Progenitor cell of endocrine pancreas (in vitro differentiated cells): ENCODE measurements at places on chromosomes 12 and 14.

GRCh38 chr14:26687301-26687837 lies 89.5 kb upstream of the NOVA1 start:
- DNase-seq = no peak

DNA sequence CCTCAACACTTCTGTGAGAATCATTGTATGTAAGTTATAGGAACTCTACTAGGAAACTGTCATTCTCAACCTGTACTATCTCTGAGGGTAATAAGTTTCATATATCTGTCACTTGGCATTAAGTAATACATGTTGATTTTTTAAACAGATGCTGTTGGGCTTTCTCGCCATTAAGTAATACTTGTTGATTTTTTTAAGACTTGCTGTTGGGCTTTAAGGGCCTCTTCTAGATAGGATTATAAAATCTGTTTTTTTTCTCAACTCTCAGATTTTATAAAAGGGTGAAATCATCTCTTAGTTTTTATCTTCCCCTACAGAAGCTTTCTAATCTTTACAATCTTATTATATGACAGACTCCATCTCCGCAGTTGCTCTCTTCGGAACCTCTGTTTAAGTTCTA lies 5.6 kb downstream of the WASHC4 start:
- no peak for DNase-seq

GRCh38 chr14:33880330-33880729 lies 70.5 kb downstream of the EGLN3 start:
- DNase-seq = no peak

- DNase-seq = no peak
These were observed 34.0 kb downstream of the ALG10B start for GRCh38 chr12:38350342-38351174.

DNA sequence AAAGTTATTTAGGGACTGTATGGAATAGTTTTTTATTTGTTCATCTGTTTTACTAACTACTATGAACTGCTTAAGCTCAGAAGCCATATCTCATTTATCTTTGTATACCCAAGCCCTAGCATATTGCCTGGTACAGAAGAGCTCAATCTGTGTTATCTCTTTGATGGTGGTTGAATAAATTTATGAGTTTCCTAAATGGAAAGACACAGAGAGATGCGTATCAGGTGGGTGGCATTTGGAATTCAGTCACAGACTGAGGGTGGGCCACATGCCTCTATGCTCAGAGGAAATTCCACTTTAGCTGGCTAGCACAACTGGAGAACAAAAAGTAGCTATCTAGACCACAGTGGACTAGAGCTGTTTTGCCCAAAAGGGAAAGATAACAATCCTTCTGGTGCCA lies 145.5 kb downstream of the SLC6A15 start:
- no peak for DNase-seq

DNA sequence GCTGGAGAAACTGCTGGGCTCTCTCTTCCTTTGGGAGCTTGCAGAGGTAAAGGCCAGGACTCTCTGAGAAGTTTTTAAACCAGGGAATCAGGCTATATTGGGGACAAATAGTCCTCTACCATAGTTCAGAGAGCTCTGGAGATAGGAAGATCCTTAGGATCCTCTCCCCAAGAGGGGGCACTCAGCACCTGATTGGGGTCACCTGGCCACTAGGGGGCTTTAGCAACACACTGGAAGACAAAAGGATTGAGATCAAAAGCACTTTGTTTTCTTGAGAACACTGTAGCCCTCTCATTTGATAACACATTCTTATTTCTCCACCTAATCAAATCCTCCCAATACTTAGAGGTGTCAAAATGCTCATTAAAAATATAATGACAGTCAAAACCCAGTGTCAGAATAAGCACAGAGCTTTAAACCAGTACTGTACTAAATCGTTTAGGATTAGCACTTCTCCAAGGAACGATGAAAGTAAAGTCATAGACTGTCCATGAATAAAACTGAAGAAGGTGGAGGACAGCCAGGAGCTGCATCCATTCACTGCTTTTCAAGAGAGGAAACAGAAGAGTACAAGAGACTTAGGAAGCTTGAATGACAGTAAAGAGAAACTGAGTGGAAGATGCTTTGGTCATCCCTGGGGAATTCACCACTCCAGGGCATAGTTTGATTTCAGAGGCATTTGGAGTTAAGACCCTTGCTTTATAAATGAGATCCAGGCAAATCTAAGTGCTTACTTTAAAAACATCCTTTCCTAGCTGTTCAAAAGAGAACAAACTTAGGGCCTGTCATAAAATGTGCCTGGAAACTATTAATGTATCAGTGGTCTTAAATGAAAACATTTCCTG lies 26.5 kb downstream of the BMP4 start:
- peak; percentile 52 for DNase-seq

DNA sequence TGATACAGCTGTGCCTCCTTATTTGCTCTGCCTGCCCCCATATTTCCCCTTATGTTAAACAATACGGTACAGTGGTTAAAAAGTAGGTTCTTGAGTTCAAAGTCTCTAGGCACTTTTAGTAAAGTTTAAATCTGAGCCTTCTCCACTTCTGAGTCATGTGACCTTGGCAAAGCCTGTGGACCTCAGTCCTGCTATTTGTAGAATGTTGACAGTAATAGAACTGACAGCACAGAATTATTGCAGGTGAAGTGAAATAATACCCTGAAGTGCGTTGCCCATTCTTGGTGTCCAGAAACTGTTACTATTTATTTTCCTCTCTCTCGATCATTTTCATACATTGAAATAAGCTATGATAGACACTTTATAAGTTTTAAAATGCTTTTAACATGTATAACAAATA lies 499.7 kb downstream of the EGLN3 start:
- no peak for DNase-seq

- no peak for DNase-seq
These were observed 66.0 kb downstream of the CDC42BPB start for GRCh38 chr14:102991376-102991775.

DNA sequence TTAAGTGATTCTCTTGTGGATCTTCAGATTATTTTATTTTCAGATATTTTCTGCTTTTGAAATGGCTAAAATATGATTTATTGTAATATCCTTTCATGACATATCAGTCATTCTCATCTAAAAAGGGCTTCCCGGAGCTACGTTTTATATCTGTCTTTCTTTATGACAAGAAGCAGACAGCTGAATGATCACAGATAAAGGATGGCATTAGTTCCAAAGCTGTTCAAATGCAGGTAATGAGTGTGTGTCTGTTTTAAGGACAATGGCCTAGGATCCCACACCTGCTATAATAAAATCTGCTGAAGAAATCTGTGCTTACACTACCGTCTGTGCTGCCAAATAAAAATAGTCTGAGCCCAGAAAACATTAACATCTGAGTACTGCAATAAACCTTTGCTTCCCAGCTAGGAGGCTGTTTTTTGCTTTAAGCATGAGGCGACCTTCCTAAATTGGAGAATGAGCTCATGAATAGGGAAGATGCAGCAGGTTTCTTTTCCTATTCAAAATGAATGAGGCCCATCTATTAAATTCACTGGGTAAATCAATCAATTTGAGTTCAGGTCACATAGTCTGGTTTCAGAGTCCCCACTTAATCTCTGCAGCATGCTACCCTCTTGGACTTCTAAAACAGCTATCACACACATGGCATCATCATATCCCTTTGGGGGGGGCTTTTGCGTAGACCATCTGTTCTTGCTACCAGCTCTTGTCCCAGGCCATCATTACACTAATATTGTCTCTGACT lies 498.5 kb downstream of the NELL2 start:
- no peak for DNase-seq

DNA sequence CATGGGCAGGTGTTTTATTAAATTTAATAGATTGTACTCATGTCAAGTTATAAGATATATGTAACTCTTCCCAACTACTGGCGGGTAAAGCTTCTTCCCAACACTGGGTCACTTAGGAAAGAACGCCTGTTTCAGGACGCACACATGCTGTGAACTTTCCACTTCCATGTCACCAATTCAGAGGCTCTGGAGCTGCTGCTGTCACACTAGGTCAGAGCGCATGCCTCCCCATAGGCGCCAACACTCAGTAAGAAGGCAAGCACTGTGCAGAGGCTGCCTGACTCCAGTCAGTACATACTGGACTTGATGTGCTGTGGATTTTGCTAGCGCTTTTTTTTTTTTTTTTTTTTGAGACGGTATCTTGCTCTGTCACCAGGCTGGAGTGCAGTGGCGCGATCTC lies 17.2 kb downstream of the SLC15A4 start:
- no peak for DNase-seq

GRCh38 chr14:78181270-78181669 lies 11.1 kb downstream of the NRXN3 start:
- DNase-seq = no peak

GRCh38 chr12:70686907-70687306 lies 49.7 kb upstream of the PTPRB start:
- no peak for DNase-seq

GRCh38 chr12:60112763-60113162 lies 516.9 kb downstream of the SLC16A7 start:
- no peak for DNase-seq

- no peak for DNase-seq
These were observed 21.2 kb upstream of the RNASE4 start for GRCh38 chr14:20662968-20663732.

- DNase-seq = no peak
These were observed 17.0 kb downstream of the NFYB start for GRCh38 chr12:104121001-104121400.

DNA sequence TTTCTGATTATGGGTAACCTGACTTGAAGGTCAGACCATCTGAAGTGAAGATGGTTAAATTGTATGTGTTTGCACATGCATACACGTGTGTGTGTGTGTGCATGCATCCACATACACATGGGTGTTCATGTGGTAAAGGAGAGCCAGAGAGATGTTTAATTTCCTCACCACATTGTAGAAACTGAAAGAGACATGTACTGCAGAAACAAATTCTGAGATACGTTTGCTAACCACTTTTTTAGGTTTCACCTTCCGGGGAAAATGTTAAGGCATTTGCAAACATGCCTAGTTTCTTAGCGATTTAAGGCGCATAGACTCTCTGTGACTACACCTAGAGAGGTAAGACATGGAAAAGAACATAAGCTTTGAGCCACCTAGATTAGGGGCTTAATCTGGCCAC lies 362.9 kb downstream of the RAD51B start:
- no peak for DNase-seq

DNA sequence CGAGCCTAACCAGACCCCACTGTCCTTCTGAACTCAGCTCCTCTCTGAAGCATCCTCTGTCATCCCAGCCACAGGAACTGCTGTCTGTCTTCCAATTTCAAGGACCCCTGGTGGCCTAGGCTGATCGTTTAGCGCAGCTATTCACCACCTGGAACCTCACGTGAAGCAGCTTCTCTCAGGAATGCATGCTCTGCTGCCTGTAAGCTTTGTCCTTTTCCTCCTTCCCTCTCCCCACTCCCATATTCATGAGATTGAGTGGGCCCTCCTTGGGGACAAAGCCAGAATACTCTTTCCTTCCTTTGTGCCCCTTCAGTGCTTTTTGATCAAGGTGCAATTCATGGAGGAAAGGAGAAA lies 17.2 kb downstream of the DPF3 start:
- no peak for DNase-seq

GRCh38 chr14:58944343-58944967 lies 244.0 kb upstream of the DAAM1 start:
- peak; percentile 23 for DNase-seq

DNA sequence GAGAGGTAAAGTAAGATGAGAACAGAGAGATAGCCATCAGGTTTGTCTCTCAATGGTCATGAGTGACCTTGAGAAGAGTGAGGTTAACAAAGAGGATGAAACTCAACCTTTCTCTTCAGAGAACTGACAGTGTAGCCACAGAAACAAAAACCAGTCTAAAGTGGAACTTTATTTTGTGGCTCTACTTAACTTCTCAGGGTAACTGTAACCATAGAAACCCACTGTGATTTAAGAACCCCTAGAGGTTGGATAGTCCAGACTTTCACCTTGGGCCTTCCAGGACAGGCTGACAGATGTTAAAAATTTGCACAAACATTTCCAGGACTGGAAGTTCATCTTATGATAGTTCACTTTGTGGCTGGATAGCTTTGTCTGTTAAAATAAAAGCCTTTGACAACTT lies 48.5 kb downstream of the ATP23 start:
- no peak for DNase-seq

DNA sequence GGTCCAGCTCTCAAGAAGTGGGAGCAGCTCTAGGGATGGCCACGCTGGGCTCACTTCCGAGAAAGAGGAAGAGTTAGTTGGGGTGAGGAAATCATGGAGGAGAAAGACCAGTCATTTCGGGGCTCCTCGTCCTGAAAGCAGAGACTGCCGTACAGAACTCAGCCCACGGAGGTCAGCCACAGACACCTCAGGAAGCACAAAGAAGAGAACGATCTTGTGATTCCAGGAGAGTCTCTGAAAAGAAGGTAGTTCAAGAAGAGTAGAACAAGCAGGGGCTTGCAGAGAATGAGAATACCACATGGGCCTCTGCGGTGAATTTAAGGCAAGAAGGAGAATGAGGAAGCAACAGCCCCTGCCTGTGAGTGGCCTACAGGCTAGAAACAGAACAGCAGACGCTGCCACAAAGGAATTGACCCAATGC lies 311.9 kb downstream of the CACNA1C start:
- DNase-seq = no peak

GRCh38 chr12:46711756-46712155 lies 114.0 kb downstream of the SLC38A4 start:
- no peak for DNase-seq

GRCh38 chr12:1473418-1473817 lies 121.0 kb downstream of the FBXL14 start:
- no peak for DNase-seq

GRCh38 chr14:100523131-100523842 lies 63.9 kb downstream of the BEGAIN start:
- no peak for DNase-seq

DNA sequence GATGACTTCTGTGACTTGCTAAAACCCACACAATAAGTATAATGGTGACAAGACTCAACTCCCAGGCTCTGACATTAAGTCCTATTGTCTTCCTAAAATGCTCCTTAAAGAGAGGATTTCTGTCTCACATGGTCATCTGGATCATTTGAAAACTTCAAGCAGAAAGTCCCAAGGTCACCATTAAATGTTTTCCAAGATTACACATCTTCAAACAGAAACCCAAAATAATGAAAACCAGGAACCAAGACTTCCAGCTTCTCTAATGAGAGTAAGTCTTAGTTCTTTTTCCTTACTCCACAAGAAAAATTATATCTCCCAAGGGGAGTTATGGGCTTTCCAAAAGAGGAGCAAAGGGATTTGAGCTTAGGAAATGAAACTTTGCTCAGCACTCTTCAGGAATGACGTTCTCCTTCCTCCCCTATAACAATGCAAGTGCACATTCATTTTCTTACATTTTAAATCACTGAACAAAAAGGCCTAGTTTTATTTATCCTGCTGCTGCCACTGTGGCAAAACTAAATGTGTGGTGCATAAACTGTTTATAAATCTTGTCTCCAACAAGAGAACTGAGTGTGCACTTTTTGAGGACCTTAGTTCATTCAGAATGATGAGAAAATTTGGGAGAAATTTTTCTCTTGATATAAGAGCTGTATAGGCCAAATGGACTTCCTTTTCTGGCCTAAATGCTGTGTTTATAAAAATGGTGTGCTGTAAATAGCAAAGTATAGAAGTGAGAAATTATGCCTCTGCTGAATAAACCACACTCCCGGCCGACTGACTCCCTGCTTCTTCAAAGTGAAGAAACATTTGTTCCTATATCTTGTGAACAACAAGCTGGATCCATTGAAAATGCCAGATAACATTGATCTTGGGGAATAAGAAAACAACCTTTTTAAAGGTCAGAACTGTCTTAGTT lies 148.4 kb upstream of the PLEKHG7 start:
- no peak for DNase-seq
